ENCODE measurements at places on chromosomes 7 and 10. TPM values are rescaled to one million over a fixed set of nuclear protein-coding genes. Genes with fewer than 3 reads are reported as not detected.
A peak's percentile ranks its signal among the peaks of the same experiment; 100 is the strongest.

DNA sequence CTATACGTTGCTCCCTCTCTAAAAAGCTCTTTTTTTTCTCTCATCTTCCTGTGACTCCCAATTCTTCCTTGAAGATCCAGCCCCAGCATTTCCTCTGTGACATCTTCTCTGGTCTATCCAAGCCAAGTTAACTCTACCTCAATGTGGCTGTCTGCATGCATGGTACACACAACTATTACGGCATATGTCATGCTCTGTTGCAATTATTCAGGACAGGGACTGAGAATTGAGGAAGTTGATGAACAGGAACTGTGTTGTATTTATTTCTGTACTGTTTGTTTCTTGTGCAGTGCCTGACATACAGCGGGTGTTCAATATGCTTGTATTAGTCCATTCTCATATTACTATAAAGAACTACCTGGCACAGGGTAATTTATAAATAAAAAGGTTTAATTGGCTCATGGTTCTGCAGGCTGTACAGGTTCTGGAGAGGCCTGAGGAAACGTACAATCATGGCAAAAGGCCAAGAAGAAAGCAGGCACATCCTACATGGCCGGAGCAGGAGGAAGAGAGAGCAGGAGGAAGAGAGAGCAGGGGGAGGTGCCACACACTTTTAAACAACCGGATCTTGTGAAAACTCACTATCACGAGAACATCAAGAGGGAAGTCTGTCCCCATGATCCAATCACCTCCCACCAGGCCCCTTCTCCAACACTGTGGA is 6.3 kb downstream of the TRPV5 start:
- DNase-seq: peak; percentile 63

DNA sequence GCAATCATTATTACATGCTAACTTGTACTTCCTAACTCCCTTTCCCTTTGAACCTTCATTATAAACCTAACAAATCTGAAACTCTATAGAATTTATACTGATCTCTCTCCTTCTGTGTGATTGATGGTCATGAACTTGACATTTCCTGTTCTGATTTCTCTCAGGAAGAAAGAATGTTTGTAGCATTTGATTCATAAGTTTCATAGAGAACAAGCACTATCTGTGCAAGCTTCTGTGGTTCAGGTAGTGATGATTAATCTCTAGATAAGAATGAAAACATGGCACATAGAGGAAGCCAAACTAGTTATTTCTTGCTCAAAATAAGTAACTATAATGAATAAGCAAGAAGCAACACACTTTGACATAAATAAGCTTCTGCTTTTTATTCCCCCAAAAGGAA is 34.2 kb downstream of the TFPI2 start:
- no peak for DNase-seq

DNA sequence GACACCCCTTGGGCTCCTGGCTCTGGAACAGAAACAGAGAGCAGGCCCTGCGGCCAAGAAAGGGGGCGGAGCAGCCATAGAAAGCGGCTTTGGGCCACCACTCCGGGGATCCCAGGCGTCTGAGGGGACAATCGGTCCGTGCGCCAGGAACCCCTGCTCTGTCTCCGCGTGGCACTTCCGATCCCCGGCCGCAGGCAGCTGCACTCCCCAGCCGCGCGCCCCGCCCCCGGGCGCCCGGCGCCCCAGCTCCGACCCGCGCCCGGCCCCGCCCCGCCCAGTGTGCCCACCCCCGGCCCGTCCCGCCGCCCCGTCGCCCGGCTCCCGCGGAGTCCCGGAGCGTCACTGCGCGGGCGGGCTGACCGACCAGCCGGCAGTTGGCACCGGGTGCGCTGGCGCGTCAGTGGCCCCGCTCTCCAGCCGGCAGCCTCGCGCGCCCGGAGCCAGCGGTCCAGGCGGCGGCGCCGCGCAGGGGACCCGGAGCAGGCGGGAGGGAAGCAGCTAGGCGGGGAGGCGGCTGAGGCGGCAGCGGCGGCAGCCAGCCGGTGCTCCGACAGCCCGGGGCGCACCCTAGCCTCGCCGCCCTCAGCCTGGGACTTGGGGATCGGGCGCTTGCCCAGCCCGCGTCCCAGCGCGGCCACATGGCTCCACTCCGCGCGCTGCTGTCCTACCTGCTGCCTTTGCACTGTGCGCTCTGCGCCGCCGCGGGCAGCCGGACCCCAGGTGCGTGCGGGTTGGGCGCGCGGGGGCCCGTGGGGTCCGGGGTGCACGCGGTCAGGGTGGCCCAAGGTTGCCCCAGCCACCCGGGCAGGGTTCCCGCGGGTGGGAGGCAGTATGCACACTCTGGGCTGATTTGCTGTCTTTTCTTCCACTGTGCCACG is at the start of gene ADAMTS14:
TSS of gene ADAMTS14 (plus strand) at position 342 of the 878 bp plus-strand sequence. CDS start at position 639, 297 bp downstream.
- DNase-seq: no peak

- DNase-seq: no peak
Measured at GRCh38 chr10:13365831-13366230, 17.7 kb upstream of the SEPHS1 start.

DNA sequence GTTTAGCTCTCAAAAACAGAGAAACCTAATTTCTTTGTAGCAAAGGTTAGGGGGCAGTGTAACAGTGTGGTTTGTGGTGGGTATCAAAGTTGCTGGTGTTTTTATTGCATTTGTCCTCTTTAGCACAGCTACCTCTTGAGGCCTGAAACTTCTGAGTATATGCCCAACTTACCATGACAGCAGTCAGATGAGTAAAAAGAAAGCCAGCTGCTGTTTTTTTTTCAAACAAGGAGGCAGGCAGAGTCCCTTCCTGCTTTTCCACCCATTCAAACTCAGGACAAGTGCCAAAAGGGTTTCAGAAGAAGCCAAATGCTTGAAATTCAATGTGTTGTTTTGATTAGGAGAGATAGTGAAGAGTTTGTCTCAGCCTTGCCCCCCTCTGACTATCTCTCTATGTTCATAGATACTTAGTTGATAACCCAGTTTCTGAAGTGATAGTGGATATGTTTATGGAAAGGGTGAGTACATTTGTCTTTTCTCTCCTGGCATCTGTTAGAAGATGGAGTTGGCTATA is 23.1 kb downstream of the GBF1 start:
- no peak for DNase-seq

GRCh38 chr7:84258628-84259027 is 64.0 kb upstream of the SEMA3A start:
- DNase-seq: no peak

GRCh38 chr10:127986531-127987466 is 79.9 kb downstream of the PTPRE start:
- no peak for DNase-seq

GRCh38 chr10:78215645-78216044 is 182.0 kb downstream of the RPS24 start:
- peak; percentile 11 for DNase-seq

- DNase-seq: no peak
Measured at GRCh38 chr7:86995052-86995725, 64.3 kb downstream of the ELAPOR2 start.

DNA sequence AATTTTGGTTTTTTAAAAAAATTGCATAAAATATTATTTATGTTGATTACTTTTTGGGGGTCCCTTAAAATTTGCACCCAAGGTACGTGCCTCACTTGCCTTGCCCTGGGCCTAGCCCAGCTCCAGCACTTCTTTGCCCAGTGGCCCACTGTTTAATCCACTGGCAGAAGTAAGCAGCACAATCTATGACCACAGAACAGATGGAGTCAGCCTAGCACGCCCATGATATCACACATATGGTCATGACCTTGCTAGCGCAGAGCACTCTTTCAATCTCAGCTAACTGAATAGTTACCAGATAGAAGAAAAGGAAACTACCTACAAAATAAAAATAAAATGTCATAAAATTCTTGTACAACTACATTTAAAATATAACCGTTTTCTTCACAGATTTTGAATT is 5.6 kb downstream of the OGA start:
- DNase-seq: no peak

ERV3-1 gene
- total RNA-seq: 11.3 TPM

CYP26C1 gene
- total RNA-seq: 1.1 TPM

INMT gene
- total RNA-seq: 132 TPM

CRTAC1 gene
- total RNA-seq: 8.9 TPM

CEP55 gene
- total RNA-seq: 4.7 TPM

AKR1C3 gene
- total RNA-seq: 12.8 TPM

ZCCHC24 gene
- 51.2 TPM for total RNA-seq

Data from prostate gland (tissue), 2 donors.